ENCODE measurements at places on chromosomes 1 and 21.

DNA sequence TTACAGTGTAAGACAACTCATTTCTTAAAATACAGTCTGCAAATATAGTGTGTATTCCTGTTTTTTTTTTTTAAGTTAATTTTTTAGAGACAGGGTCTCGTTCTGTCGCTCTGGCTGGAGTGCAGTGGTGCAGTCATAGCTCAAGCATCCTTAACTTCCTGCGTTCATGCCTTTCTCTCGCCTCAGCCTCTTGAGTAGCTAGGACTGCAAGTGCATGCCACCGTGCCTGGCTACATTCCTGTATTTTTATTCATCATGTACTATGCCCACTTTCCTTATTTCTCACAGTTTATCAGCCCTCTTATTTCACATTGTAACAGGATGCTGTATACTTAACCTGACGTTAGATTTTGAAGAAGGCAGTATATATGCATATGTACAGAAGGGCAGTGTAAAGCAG lies 26.7 kb downstream of the MIER1 start:
- DNase-seq: no peak

DNA sequence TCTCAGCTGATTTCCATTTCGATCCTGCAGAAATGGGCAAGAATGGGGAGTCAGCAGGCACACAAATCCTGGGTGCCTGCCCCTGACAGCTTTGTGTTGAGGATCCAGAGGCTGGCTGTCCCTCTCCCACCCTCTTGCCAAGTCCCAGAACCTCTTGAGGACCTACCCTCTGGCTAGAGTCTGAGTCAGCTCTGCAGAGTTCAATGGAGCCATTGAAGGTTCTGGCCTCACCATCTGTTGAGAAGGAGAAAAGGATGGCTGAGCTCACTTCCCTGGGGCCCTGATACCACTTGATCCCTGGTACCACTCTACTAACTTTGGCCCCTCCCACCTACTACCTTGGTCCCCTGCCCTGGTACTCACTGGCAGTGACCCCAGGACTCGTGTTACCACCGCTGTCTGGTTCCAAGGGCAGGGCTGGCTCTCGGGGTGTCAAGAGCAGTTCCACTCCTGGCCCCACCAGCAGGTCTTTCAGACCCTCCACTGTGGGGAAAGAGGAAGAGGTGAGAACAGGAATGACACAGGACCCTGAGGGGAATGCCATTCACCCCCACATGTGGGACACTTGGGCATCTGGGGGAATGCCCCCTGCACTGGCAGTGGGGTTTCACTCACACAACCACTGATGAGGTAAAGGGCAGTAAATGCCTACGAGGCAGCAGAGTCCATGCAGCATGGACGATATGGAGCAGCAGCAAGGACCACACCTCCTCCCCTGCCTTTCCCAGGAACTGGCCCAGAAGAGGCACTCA lies 10.5 kb downstream of the RXFP4 start:
- no peak for DNase-seq

GRCh38 chr21:37514038-37514667 lies 147.6 kb downstream of the DYRK1A start:
- DNase-seq: no peak

- DNase-seq: no peak
Measured at GRCh38 chr21:33300701-33301631, 23.8 kb upstream of the IFNAR1 start.

GRCh38 chr1:47627016-47627415 lies 189.2 kb downstream of the FOXD2 start:
- DNase-seq: no peak

GRCh38 chr21:35932232-35932911 lies 128.0 kb downstream of the SETD4 start:
- no peak for DNase-seq

DNA sequence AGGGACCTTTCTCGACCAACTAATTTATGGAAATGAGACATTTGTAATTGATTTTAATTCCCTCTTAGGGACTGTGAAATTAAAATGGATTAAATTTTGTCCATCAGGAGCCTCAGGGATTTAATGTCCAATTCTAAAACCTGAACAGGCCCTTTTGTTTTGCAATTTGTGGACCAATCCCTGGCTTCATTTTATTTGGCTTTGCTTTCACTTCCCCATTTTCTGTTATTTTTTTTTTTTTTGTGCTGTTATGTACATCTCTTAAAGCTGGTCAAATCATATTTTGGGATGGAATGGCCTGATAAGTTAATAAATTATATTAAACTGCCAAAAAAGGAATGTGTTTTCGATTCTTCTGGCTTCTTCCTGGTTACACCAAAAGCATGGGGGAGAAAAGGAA lies 28.9 kb downstream of the ZSCAN20 start:
- no peak for DNase-seq

DNA sequence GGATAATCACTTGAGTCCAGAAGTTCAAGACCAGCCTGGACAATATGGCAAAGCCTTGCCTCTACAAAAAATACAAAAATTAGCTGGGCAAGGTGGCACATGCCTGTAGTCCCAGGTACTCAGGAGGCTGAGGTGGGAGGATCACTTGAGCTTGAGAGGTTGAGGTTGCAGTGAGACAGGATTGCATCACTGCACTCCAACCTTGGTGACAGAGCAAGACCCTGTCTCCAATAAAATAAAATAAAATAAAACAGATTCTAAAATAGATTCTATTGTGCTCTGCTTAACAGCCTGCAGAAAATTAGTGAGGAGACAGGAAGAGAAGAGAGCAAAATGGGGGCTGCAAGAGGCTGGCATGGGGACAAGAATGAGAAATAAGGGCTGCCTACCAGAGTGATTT lies 7.5 kb upstream of the SDE2 start:
- no peak for DNase-seq

DNA sequence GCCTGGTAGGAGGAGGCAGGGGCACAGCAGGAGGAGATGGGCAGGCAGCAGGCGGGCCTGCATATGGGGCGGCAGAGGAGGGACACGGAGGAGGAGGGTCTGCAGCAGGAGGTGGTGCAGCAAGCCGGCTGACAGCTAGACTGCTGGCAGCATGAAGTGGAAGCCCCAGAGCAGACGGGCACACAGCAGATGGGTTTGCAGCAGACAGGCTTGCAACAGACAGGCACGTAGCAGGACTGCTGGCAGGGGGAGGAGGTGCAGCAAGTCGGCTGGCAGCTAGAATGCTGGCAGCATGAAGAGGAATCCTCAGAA lies 615 bp downstream of the KRTAP10-5 start:
- DNase-seq: no peak

- DNase-seq: no peak
Measured at GRCh38 chr1:91763252-91763651, 122.7 kb downstream of the TGFBR3 start.

- DNase-seq: no peak
Measured at GRCh38 chr1:169141356-169141755, 34.9 kb downstream of the ATP1B1 start.

DNA sequence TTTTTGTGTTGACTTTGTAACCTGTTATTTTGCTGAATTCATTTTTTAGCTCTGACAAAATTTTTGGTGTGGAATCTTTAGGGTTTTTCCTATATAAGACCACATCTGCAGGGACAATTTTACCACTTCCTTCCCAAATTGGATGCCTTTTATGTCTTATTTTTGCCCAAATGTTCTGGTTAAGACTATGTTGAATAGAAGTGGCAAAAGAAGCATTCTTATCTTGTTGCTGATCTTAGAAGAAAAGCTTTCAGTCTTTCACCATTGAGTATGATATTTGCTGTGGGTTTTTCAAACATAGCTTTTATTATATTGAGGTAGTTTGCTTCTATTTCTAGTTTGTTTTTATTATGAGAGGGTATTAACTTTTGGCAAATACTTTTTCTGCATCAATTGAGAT lies 3.7 kb downstream of the CHIA start:
- DNase-seq: no peak

DNA sequence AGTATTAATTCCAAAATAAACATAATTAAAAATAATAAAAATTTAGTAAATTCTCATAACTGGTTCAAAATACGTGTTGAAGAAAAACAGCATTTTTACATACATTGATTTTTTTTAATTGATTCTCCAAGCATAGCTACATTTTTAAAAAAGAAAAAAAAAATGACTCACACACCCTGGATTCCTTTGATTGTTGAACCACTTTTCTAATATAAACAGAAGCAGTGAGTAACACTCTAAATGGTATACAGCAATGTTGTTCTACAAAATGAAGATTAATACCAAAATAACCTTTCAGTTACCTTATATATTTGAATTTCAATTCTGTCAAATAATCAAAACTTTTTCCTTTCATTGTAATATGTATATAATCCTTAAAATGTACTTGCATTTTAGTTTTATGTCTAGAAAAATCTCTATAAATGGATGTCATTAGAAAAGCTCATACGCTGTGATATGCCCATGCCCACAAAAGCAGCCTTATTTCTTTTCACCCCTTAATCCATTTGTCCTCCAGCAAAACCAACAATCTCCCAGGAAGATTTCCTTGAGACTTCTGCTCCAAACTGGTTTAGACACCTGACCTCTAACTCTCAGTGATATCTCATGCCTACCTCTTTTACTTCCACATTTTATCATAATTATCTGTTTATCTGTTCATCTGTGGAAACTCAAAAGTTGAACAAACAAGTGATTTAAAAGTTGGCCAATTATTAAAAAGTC lies 246.4 kb upstream of the NR5A2 start:
- no peak for DNase-seq

DNA sequence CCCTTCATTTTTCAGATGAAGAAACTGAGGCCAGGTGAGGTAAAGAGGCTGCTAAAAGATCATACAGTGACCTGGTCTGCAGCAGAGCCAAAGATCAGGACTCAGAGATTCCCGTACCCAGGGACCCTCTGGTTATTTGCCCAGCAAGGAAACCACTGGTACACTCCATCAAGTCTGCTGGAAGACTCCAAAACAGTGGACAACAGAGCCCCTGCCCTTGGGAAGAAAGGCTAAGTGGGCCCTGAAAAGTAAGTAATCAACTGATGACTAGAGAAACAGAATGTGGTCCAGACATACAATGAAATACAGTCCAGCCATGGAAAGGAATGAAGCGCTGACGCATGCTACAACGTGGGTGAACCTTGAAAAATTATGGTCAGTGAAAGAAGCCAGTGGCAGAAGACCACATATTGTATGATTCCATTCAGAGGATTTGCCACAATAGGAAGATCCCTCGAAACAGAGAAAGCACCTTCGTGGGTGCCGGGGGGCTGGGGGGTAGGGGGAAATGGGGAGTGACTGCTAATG lies 106.4 kb downstream of the ETS2 start:
- DNase-seq: no peak

Data from HuH-7.5 (cell line).